ENCODE measurements at places on chromosomes 5 and 9.

DNA sequence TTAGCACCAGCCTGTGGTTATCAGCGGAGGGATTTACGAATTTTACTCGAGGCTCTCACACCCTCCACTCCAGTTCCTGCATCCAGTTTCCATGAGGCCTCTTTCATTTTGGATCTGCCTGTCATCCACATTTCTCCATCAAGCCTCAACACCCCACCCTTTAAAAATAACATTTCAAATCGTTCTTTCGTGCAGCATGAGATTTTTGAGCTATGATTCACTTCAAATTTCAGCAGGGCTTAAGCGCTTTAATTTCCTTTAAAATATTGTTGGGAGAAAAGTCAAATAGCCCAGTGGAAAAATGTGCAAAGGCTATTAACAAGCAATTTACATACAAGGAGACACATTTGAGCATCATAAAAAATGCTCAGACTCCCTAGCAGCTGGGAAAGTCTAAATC, 103.2 kb downstream of the MSX2 start:
- DNase-seq = no peak

GRCh38 chr5:76757049-76757448, 41.1 kb downstream of the F2R start:
- no peak for DNase-seq

DNA sequence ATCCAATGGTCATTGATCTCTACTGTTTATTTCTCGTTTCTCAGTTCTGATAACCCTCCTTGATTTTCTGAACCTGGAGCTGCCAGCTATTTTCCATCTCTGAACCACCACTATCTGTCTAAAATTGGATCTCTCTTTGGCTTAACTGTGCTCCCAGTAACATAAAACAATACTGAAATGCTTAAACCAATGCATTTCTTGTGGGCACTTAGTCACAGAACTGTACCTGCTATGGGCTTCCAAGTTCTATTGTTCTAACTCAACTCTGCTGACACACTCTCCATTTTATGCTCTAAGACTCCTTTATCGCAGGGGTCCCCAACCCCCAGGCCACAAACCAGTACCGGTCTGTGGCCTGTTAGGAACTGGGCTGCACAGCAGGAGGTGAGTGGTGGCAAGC, 120.6 kb downstream of the LHFPL2 start:
- no peak for DNase-seq

- no peak for DNase-seq
These were observed 67.3 kb upstream of the SGCD start for GRCh38 chr5:156259618-156260017.

- peak; percentile 89 for DNase-seq
These were observed 97.7 kb upstream of the PRRC1 start for GRCh38 chr5:127419683-127420257.

- DNase-seq = no peak
These were observed 231.9 kb downstream of the AP3B1 start for GRCh38 chr5:78062645-78063044.

- no peak for DNase-seq
These were observed 109.8 kb downstream of the GIN1 start for GRCh38 chr5:103010168-103010567.

- no peak for DNase-seq
These were observed 33.5 kb downstream of the ELOVL7 start for GRCh38 chr5:60810438-60811085.

DNA sequence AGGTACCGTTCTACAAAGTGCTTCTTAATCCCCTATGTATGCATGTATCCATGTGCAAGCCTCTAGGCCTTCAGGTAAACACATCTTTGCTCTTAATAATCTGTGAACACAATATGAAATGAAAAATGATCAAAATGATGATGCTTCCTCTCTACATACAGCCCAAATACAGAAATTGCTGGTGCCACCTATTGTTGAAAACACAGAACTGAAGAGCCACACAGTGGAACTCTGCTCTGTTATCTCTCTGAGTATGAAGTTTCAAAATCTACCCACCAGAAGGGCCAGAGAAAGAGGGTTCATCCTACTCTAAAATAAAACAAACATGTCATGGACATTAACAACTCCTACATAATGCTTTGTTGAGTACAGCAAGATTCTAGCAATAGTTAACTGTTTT, 71.3 kb downstream of the GLIS3 start:
- DNase-seq = peak; percentile 65

- DNase-seq = no peak
These were observed 3.3 kb downstream of the RPL35 start for GRCh38 chr9:124858330-124859046.

DNA sequence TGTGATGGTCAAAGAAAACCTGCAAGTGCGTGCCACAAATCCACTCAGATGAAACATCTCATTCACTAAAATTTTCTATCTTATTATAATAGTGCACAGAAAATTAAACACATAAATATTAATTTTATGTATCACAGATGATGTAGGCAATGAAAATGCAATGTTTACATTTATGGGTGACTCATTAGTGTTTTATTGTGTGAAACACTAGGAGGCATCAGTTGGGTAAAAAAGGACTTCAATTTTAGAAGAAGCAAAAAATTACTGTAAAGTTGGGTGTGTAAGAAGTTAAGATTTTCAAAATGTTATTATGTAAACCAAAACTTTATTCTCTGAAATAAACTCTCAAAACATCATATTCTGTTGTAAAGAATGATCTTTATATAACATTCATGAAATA, 4.0 kb downstream of the MEF2C start:
- no peak for DNase-seq

DNA sequence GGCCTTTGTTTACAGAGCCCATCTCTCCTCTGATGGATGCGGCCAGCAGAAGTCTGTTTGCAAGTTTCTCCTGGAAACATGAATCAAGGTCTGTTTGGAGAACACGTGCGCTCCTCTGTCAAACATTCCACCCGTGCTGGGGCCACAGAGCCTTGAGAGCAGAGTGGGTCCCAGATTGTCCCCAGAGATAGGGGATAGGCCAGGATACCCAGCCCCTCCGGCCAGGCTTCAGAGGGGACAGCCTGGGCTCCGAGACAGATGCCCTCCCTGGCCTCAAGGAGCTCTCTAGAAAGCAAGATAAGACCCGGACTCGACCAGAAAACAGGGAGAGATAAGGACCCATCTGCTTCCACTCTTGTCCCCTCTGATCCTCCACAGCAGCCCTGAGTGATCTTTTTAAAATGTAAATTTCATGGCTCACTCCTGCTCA, 40.4 kb upstream of the HAND1 start:
- DNase-seq = no peak

DNA sequence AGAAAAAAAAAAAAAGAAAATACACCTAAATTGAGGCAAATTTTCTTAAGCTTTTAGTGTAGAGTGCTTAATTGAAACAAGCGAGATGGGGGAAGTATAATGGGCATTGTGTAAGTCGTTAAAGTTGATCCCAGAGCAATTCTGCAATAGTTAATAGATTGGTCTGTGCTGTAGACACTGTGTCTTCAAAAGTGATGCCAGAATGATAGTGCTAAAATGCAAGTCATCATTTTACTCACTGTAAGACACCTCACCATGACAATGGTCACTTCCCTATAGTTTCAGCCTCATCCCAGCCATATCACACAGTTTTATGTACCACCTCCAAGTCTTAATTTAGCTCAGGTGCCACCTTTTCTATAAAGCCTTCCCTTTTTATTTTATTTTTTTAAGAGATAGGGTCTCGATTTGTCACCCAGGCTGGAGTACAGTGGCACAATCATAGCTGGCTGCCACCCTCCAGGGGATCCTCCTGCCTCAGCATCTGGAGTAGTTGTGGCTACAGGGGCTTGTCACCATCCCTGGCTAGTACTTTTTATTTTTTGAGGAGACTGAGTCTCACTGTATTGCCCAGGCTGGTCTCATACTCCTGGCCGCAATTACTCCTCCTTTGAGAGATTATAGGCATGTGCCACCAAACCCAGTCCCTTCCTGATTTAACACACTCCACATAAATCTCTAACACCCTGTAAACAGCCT, 6.2 kb downstream of the COX7C start:
- DNase-seq = no peak

DNA sequence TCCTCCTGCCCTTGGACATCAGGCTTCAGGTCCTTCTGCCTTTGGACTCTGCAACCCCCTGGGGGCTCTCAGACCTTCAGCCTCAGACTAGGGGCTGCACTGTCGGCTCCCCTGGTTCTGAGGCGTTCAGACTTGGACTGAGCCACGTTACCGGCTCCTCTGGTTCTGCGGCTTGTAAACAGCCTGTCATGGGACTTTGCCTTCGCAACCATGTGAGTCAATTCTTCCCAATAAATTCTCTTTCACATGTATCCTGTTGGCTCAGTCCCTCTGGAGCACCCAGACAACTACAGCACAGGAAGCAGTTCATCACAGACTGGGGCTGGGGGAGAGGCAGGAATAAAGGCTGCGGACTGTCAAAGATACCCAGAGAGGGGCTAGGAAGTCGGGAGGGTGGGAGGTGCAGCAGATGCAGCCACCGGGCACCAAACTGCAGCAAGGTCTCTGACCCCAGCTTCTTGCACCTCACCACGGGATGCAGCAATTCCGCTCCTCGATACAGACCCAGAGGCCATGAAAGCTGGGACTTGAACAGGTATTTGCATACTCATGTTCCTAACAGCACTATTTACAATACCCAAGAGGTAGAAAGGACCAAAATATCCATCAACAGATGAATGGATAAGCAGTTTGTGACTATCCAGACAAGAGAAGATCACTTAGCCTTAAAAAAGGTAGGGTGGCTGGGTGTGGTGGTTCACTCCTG, 100.8 kb downstream of the COL23A1 start:
- no peak for DNase-seq

DNA sequence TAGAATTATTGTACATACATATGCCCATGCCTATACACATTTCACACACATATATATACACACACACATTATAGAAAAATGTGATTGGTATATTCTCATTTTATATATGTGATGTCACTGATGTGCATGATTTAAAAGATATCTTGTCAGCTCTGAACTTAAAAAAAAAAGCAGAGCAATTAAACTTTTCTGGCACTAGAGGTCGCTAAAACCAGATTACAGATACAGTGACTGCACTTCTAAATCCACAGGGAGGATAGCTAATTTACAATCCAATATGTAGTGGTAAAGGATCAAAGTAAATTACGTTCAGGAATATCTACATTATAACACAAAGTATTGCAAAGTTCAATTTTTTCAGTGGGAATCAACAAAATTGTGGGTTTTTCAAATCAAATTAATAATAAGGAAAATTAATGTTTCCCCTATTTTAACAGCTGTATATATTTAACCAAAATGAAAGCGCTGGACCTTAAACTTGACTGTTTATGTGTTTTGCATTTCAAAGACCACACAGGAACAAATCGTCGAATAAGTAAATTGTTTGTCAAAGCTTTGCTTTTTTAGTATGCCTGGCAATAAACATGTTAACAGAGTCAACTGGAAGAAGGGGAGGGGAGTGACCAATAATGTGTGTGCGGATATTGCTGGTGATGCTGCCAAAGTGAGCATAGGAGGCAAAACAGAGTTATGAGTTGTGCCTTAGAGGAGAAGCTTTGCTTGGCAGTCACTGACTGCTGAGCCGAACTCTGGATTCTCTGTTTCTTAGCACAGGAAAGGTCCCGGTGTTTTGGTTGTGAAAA, 1201.4 kb upstream of the C9orf72 start:
- peak; percentile 56 for DNase-seq

GRCh38 chr5:100854591-100854990, 48.5 kb downstream of the ST8SIA4 start:
- DNase-seq = no peak

GRCh38 chr9:114546851-114547250, 40.7 kb upstream of the ATP6V1G1 start:
- no peak for DNase-seq

DNA sequence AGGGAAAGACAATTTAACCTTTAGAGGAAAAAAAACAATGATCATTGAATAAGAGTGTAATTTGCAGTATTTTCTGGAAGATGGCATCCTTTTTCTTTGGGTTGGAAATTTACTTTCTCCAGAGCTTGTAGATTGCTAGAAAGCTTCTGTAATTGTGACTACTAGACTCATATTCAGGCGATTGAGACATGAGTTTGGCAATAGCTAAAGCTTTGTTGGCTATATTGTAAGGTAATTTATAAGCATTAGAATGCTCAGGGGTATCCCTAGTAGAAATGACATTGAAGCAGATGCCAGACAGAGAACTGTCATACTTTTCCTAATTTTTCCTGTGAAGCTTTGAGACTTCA, 115.3 kb downstream of the UNC13B start:
- DNase-seq = no peak

GRCh38 chr9:14351221-14351836, 37.4 kb upstream of the NFIB start:
- no peak for DNase-seq

GRCh38 chr5:52469420-52469819, 318.3 kb upstream of the ITGA1 start:
- no peak for DNase-seq

- DNase-seq = no peak
These were observed 73.7 kb downstream of the MINAR2 start for GRCh38 chr5:129821477-129822131.

DNA sequence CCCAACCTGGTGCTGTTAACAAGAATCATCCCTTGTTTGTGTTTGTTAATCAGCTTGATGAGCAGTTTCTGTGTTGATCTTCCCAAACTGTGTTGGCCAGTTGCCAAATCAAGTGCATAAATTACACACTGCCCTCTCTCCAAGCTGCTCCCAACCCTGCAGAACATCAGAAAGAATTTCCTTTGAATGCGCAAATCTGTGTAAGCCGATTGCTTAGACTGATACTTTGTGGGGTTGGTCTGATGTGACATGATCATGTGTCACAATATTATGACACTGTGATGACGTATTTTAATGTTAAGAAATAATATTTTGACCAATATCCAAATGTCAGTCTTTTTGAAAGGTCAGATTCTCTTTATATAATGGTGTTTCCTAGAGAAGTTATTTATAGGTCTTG, 766.4 kb upstream of the WWC1 start:
- no peak for DNase-seq

DNA sequence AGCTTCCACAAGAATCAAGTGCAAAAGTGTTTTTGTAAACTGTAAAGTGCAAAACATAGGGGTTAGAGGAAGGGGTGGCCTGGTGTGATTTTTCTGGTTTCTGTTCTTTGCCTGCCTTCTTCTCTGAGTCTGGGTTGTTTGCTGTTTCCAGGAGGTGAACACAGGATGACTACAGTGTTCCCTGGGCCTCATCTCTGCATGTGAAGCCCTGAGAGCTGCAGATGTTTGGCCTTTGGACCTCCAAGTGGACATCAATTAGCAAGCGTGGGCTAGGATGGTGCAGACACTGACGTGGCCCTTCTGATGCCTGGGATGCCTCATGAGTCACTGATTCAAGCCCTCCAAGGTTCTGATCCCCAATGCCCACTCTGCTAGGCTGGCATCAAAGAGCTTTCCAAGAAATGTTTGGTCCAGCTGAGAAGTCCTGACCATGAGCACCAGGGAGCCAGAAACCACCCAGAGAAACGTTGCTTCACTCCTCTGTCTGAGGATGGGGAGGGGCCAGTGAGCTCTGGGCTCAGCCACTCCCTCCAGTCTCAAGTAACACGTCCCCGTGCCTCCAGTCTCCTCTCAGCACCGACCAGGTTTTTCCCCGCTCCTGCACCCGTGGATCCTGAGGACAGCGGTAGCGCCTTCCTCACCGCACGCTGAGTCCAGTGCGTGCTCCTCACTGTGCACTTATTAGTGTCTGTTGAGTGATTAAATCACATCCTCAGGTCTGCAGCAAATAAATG, 7.6 kb downstream of the IL9 start:
- no peak for DNase-seq

Measured in NCI-H1694 treated with DMSO at 0.1 percent for 48 hours (cell line).